ENCODE measurements at places on chromosomes 11 and 22.
A peak's percentile ranks its signal among the peaks of the same experiment; 100 is the strongest.

DNA sequence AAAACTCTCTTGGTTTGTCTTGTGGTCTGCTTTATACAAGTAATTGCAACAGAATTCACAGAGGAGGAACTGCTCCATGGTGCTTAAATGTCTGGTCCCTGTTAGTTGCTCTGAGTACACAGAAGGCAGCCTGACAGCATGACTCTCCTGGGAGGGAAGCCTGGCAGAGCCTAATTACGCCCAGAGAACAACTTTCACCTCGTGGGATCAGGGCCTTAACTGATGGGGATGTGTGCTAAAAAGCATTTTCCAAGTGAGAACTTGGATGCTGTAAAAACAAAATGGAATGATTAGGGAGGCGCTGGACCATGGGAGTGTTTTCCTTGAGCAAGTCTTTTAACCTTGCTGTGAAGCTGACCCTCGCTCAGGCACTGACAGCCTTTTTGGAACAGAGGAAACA lies 154.0 kb upstream of the TENM4 start:
- no peak for DNase-seq

DNA sequence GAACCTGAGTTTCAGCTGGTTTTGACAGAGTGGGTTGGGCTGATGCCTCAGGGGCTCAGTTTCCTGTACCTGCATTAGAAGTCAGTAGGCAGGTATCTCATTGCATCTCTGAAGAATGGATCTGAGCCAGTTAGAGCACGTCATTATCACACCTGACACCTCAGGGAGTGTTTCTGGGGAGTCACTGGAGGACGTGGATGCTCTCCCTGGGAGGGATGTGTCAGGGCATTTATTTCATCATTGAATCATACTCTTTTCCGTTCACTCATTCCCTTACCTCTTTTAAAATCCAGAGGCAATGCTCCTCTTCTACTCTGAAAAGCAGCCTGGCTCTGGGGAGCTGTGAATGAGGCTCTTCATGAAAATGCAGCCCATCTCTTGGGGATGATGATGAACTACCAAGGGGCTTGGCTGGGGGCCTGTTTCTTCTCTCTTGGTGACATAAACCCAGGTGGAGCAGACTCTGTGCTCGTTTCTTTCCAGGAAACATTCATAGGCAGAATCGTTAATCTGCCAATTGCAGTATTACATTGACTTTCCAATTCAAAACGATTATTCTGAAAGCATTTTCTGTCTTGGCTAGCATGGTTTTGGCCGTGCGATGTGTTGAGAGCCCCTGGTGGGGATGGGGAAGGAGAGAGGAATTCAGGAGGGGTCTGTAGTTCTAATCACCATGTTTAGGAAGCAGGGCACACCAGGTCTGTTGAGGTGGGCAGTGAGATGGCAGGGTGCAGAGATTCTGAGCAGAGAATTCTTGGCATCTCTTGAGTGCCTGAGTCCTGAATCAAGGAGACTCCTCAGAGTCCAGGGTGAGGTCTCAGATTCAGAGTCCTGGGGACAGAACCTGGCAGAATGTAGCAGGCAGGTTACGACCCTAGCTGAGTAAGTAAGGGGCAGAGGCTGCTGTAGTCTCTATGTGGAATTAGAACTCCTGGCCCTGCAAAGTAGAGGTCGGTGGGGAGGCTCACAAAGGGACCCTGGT lies 12.6 kb downstream of the PARVA start:
- DNase-seq = no peak

- DNase-seq = peak; percentile 32
Measured at GRCh38 chr11:6127881-6128280, 20.4 kb downstream of the OR56B4 start.

DNA sequence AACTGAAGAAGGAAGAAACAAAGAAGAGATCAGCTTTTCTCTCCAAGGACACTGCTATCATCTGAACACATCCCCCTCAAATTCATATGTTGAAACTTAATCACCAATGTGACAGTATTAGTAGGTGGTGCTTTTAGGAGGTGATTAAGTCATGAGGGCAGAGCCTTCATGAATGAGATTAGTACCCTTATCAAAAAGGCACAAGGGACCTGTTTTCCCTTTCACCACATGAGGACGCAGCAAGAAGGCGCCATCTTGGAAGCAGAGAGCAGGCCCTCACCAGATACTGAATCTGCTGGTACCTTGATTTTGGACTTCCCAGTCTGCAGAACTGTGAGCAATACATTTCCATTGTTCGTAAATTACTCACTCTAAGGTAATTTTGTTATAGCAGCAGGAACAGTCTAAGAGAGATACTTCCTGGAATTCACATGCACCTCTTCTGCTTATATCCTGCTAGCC lies 20.9 kb upstream of the CREB3L1 start:
- no peak for DNase-seq

DNA sequence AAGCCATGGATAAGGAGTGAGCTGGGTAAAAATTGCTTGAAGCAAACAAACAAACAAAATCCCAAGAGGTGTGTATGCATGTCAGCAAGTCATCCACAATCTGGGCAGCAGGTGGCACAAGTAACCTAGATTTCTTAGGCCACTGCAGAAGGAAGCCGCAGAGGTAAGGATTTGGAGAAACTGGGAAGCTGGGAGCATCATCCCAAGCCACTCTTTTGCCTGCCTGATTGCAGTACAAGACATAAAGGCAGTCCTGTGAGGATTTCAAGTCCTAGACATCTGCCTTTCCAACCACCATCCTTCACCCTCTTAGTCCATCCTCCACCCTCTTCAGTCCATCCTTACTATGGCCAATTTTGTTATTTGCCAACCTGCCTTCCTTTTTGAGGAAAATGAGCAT lies 67.2 kb upstream of the BMAL1 start:
- peak; percentile 64 for DNase-seq

GRCh38 chr11:17720796-17721171 lies 1.4 kb downstream of the MYOD1 start:
- DNase-seq = no peak
